ENCODE measurements at places on chromosomes 7 and 10.
A peak's percentile ranks its signal among the peaks of the same experiment; 100 is the strongest.

GRCh38 chr10:128178302-128178958 is 52.2 kb upstream of the MKI67 start:
- peak; percentile 64 for DNase-seq

GRCh38 chr10:23031318-23031717 is 64.1 kb upstream of the MSRB2 start:
- no peak for DNase-seq

DNA sequence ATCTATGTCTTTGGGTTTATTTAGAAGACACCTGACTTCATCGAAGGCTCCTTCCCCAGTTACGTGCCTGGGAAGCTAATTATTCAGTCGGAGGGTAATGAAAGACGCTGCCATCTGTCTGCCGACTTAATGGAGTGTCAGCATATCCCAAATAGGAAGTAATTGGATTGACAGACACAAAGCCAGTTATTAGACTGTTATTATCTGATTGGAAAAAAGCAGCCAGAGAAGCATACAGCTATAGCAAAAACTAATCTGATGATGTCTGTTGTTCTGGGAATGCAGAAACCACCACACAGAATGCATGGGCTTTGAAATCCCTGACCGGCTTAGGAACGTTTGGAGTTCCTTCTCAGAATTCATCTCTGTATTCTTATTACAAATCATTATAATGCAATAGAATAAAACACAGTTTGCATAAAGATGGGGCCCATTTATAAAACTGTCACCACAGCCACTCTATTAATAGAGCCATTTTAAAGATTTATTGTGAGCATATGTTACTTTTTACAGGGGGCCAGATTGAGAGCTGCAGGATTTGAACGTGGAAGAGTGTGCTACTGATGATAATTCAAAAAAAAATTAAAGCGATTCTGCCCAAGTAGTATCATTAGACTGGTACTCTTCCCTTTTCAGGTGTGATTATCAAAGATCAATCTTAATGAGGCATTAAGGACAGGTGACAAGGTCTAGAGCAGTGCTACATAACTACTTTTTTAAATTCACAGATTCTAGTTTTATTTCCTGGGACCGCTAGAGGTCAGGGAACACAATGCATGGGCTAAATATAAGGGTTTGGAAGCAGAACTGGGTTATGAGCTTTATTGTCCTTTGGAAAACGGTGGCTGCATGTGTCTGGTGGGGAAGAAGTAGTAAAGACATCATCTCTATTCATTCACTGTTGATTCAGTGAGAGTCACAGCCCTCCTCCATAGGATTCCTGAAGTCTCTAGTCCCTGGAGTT is 330.1 kb upstream of the LRGUK start:
- DNase-seq, result no peak

- DNase-seq, result peak; percentile 90
These were observed 70.5 kb downstream of the ADCYAP1R1 start for GRCh38 chr7:31122649-31123058.

GRCh38 chr7:151784853-151785680 is 91.8 kb downstream of the PRKAG2 start:
- DNase-seq, result no peak

All from dermis blood vessel endothelial cell (primary cell).